Activated CD4-positive, alpha-beta T cell treated with anti-CD3 and anti-CD28 coated beads, Interleukin-2, amount 50 U/mL, for 48 hours (primary cell): ENCODE measurements at places on chromosomes 11 and 22.

GRCh38 chr11:113398669-113399430, 11.3 kb downstream of the ANKK1 start:
- DNase-seq: no peak

- DNase-seq: no peak
These were observed 48.7 kb downstream of the PTPRJ start for GRCh38 chr11:48028914-48029680.

- no peak for DNase-seq
These were observed 1022.8 kb downstream of the BRD1 start for GRCh38 chr22:48804811-48805301.

DNA sequence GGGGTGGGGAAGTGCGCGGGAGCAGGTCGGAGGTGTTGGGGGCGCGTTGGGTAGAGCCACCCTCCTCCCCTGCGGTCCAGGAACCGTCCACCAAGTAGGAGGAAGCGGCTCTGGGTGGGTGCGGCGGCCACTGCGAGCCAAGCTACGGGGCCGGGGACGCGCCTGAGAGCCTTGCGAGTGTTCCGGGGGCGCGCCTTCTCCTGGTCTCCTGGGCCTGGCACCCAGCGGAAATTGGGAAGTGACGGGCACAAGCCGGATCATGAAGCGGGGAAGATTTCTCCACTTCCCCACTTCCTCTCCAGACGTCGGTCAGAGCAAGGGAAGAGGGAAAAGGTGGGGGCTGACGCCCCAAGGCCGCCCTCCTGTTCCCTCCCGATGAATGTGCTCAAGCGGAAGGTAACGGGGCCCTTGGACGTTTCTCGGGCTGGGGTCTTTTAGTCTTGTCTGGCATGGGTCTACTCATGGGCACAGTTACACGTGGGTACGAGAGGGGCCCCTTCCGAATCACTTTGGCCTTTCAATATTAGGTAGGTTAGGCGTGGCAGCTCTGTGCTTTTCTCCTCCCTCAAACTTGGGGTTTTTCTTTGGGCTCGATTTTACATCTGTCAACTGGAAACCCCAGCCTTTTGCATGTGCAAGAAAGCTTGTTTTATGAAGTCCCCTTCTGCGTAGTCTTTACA, 865 bp downstream of the RBM14 start:
- peak; percentile 32 for DNase-seq

- no peak for DNase-seq
These were observed 566.8 kb upstream of the TENM4 start for GRCh38 chr11:80007616-80008015.

- DNase-seq: no peak
These were observed 15.5 kb upstream of the OR52K1 start for GRCh38 chr11:4466871-4467442.

- DNase-seq: no peak
These were observed 104.3 kb downstream of the ST3GAL4 start for GRCh38 chr11:126459691-126460281.

- DNase-seq: no peak
These were observed 15.5 kb downstream of the OTUB1 start for GRCh38 chr11:64001484-64002420.

DNA sequence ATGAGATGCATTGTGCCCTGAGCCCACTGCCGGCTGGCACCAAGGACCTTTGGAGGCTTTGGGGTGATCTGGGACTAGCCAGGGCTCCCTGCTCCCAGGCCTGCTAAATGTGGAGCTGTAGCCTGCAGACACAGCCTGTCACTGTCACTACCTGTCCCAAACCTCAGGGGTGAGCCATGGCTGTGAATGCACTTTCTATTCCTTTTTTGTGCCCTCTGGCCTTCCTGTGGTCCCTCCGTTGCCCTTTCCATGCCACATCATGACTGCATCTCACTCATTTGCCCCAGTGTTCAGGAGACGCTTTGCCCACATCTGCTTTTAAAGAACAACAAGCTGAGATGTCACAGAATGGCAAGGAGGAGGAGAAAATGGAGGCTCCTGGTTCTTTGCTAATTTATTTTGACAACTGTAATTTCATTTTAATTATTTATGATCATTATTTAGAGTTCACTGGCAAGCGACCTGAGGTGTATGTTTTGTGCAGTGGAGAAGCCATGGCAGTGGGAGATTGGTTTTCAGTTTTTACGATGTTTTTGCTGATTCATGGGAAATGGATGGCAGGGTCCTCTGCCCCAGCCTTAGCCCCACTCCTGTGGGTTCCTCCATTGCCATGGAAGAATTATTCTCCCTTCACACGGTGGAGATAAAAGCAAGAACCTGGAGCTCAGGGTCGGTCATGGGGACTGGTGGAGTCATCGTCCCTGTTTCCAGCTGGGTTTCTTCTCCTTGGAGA, 69.2 kb downstream of the TSPAN18 start:
- DNase-seq: no peak
